Right lung (tissue), 10 donors: ENCODE measurements at places on chromosomes 6 and 20.

GRCh38 chr20:21901470-21902275, 196.2 kb downstream of the PAX1 start:
- no peak for DNase-seq

DNA sequence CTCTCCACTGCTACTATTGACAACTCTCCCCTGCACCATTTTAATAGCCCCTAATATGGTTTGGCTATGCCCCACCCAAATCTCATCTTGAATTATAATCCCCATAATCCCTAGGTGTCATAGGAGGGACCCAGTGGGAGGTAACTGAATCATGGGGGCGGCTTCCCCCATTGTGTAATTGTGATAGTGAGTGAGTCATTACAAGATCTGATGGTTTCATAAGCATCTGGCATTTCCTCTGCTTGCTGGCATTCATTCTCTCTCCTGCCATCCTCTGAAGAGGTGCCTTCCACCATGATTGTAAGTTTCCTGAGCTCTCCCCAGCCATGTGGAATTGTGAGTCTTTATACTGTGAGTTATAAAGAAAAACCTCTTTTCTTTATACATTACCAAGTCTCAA, 74.1 kb upstream of the TCF21 start:
- no peak for DNase-seq

DNA sequence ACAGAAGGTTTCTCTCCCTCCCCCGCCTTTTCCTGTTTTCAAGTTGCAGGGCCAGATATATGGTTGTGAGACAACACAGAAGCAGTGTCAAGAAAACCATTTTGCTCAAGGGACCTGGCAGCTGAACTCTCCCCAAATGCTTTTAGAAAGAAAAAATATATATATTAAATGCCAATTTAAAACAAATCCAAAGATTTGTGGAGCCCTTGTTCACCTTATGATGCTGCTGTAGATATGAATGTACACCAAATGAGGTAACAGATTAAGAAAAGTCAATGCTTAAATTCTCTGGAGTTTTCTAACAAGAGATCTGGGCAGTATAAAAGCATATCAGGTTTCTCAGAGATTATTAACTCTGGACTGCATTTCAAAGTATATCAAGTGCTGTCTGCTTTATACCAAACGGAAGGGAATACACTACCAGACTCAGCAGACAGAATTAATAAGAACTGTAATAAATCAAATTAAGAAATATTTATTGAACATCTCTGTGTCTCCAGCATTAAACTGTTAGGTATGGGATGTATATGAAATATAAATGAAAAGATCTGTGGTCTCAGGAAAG, 357.5 kb downstream of the HDGFL1 start:
- DNase-seq = no peak

- DNase-seq = no peak
Observed at GRCh38 chr6:139920027-139920775, 545.8 kb upstream of the CITED2 start.

DNA sequence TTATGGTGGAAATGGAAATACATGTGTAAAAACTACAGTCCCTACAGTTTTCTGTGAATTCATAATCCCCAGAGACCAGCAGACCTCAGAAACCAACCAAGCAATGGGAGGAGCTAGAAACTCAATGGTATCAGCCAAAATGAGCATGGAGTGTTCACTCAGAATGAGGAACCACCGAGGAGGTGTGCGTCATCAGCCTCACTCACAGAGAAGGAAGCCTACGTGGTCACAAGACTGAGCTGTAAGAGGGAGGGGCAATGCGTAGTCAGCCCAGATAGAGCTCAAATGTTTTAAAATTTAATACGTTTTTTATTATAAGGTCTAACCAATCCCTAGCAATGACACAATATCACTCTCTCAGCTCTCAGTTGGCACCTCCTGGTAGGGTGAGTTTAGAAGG, 17.4 kb downstream of the MYLK4 start:
- DNase-seq = no peak

GRCh38 chr6:3541006-3541585, 84.2 kb upstream of the SLC22A23 start:
- DNase-seq = no peak

DNA sequence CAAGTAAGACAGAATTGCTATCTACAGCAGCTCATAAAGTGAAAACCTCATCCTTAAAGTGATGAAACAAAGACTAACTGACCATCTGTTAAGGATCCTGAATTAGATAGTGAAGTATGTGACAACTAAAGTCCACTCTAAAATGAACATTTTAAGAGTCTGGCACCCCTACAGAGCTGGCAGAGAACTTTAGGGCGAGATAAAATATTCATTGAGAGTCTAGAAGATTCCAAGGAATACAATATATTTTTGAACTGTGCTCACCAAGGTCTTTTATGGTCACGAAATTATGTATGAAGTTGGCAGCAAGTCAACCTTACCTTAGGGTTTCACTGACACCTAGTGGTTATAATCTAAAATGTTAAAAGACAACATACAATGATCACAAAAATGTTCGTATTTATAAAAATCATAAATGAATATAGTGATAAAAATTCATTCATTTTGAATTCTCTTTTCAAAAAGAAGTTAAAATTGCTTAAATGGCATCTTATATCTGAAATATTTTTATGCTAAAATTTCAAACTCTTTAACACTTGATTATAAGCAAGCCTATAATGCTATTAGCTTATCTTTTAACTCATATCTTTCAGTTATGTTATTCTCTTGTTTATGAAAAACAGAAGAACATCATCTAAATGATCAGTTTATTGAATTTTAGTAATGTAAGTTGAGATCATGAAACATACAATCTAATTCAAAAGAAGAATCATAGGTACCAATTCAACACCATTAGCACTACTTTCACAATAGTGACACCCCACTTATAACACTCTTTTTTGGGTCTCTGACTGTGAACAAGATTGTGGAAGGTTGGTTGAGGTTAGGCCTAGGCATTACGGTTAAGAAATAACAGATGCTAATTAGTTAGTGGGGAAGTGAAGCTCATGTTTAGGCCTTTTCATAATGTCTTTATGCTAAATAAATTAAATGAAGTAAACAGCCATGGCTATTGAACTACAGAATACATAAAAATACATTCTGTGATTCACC, 27.5 kb downstream of the RSPH3 start:
- DNase-seq = peak; percentile 48

- no peak for DNase-seq
Observed at GRCh38 chr6:150844371-150844770, 21.1 kb upstream of the MTHFD1L start.

DNA sequence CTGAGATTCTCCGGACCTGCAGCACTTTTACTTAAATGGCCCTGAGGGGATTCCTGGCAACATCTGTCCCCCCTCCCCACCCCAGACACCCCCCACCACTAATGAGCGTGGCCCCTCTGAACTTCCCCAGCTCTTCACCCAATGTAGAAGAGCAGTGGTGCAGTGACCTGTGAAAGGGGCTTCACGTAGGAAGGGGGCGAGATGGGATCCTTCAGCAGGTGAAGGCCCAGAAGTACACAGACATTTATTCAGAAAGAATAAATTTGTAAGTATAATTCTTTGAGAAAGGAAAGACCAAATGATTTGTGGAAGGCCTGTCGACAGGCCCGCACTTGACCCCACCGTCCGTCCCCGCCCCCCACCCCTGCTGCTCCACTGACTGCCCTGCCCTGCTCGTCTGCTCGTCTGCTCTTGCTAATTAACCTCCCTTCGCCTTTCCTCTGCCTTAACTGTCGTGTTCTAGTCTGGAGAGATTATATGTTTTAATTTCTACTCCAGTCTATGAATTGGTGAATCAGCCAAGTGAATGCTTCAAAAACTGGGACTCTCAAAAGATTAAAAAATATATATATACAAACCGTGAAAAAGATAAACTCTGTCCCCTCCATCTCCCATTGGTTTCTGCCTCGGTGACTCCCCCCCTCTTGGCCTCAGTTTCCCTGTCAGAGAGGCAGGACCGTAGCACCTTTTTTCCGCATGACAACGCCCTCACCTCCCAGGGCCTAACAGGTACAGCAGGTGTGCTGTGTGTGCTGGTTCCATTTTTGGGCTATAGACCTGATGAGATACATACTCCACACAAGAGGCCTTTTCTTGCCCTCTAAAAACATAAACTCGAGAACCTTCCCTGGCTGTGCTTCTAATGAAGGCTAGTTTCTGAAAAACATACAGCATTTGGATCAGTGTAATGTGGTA, 49.2 kb downstream of the GNAS start:
- DNase-seq = no peak

- no peak for DNase-seq
Observed at GRCh38 chr20:47546184-47547033, 44.7 kb downstream of the NCOA3 start.

GRCh38 chr6:81962198-81962597, 209.7 kb upstream of the TENT5A start:
- no peak for DNase-seq

DNA sequence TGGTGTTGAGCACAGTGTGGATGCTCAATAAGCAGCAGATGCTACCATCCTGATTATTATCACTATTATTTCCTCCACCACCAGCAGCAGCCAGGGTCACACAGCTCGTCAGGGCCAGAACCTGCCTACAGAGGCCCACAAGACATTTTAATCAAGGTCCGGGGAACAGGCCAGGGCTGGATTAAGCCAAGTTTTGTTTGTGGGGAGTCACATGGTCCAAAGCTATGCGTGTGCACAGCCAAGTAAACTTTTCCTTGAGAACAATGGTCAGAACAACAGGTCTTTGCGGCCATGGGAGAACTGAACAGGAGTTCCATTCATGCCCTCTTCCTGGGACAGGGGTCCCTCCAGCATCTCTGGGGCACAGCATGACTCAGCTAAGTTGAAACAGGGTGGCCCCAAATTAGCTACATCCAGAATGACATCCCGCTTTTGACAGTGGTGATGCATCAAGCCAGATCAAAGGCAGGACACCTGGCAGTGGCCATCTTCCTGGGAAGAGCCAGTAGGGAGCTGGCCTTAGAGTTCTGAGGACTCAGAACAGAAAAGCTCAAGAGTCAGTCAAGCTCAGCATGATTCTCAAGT, 11.7 kb downstream of the SNTA1 start:
- no peak for DNase-seq

- no peak for DNase-seq
Observed at GRCh38 chr6:119210596-119210995, 132.1 kb upstream of the FAM184A start.

GRCh38 chr6:71454056-71454455, 165.4 kb downstream of the OGFRL1 start:
- DNase-seq = no peak

DNA sequence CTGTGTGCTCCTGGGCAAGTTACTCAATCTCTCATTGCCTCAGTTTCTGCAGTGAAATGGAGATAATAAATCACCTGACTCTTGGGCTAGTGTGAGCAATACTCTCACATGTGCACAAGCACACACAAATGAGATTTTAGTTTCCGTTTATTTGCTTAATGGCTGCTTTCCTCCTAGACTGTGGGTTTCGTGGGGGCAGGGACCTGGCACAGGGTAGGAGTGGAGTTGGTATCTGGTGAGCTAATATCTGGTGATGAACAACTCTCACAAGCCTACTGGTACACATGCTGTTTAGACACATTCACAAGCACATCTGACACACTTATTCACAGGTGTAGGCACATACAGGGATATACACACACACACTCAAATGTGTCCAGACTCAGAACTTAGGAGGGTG, 73.8 kb downstream of the TOX2 start:
- no peak for DNase-seq

GRCh38 chr6:67639161-67639560, 995.9 kb upstream of the ADGRB3 start:
- DNase-seq = no peak

- no peak for DNase-seq
Observed at GRCh38 chr20:33444797-33445560, 1.4 kb upstream of the SNTA1 start.

GRCh38 chr6:154995254-154996015, at the start of gene TIAM2:
TSS of gene TIAM2 (plus strand) at chr6:154995315. CDS start at chr6:155129224, 133,909 bp downstream.
- DNase-seq = peak; percentile 50

- no peak for DNase-seq
Observed at GRCh38 chr20:50280851-50281655, 90.4 kb downstream of the CEBPB start.

GRCh38 chr6:149230712-149231460, 86.6 kb upstream of the TAB2 start:
- DNase-seq = no peak

DNA sequence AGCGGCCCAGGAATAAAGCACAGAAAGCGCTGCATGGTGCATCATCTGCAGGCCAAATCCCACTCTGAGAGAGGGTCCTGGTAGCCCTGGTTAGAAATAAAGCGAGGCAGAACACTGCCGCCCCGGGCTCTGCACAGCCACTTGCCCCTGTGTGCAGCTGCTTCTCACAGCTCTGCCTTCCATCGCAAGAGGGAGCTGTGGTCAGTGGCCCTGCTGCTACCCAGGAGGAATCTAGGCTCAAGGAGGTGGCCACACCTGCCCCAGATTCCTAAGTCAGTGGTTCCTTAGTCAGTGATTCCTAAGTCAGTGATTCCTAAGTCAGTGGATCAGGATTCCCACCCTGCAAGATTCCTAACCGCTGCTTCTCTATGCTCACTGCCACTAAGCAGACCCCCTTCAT, 8.8 kb downstream of the CDH4 start:
- DNase-seq = no peak

- no peak for DNase-seq
Observed at GRCh38 chr6:100465701-100466409, 1.1 kb upstream of the SIM1 start.
